Astrocyte of the hippocampus (primary cell): ENCODE measurements at places on chromosomes 7 and 10.
A peak's percentile ranks its signal among the peaks of the same experiment; 100 is the strongest.

GRCh38 chr10:1938317-1938716, 201.0 kb upstream of the ADARB2 start:
- no peak for DNase-seq

DNA sequence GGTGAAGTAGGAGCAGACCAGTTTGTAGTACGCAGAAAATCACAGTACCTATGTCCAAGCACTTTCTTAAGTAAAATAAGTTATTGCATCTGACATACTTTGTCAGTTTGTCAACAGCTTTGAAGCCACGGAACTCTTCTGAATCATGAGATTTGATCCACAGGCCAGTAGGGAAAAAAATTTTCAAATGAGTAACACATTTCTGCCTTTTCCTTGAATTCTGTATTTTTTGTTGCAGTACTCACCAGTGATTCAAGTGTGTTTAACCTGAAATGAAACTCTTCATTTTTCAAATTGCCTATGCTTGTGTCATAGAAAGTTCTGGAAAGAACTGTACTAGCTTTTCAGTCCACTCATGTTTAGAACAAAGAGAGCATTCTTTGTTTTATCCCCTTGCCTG, 337.7 kb downstream of the GATA3 start:
- DNase-seq, result peak; percentile 64

DNA sequence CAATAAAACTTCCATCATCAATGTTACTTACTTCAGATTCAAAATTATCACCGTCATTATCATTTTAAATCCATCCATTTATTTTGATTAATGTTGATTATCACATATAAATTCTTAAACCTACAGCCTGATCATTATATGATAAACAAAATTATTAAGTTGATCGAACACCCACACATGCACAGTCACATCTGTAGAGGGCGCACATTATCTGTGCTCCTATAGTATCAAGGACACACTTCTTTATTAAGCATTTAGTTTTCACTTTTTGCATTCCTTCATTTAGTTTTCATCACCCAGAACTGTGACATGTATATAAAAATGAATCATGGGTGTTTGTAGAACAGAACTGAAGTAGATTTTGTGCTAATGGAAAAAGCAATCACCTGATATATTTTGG, 26.2 kb upstream of the ZNF716 start:
- no peak for DNase-seq

- no peak for DNase-seq
Observed at GRCh38 chr10:46000538-46000937, 28.2 kb downstream of the TIMM23 start.

GRCh38 chr7:26637610-26638009, 226.8 kb downstream of the SKAP2 start:
- DNase-seq, result no peak

DNA sequence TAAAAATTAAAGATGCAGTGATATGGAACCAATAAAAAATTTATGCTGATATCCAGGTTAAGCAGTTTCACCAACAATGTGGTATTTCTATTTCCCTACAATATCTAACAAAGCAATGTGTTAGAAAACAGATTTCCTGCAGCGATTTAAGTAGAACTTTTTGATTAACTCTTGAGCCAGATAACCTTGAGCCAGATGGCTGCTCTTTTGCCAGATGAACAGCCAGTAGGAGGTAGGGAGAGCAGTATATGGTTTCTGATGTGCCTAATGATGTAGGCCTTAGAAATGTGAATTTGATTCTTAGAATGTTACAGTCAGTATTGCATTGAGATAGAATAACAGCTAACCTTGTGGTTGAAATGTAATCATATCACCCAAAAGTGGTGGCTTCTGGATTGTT, 31.1 kb downstream of the STAMBPL1 start:
- DNase-seq, result no peak

- no peak for DNase-seq
Observed at GRCh38 chr7:29500719-29501118, 62.9 kb upstream of the PRR15 start.

GRCh38 chr7:139992353-139993044, 70.3 kb downstream of the PARP12 start:
- no peak for DNase-seq

DNA sequence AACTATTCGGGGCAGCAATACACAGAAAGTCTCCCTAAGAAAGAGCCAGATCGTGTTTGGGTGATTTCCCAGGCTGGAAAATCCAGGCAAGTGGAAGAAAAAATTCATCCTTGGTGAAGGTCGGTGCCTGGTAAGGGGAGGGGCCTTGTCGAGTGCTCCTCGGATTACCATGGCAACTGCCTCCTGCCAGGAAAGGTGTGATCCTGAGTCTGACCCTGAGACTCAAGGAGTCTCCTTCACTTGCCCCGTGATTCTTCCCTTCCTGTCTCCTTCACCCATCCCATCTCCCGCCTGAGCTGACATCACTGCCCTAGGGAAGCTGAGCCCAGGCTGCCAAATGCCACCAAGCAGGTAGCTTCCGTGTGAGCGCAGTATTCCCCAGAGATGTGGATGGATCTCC, 112.2 kb downstream of the MYL10 start:
- no peak for DNase-seq

GRCh38 chr7:27182861-27183681, 2.0 kb downstream of the HOXA11 start:
- DNase-seq, result no peak

- no peak for DNase-seq
Observed at GRCh38 chr7:39656415-39656814, 33.0 kb downstream of the RALA start.

- no peak for DNase-seq
Observed at GRCh38 chr7:47785923-47786556, 162.2 kb downstream of the PKD1L1 start.

DNA sequence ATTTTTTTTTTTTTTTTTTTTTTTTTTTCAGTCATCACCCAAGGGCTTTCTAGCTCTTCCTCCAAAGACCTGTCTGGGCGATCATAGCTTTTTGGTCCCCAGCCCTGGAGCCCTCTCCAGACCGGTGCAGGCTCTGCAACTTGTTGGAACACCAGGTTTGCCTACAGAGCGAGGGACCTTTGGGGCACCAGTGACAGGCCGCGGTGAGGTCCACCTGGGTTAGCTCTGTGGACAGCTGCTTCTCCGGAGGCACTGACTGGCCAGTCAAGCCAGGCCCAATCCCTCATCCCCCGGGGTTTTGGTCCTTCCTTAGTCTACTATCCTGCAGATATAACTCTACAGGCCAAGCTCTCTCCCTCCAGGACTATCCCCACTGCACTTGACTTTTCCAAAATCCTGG, 86.8 kb upstream of the SMNDC1 start:
- DNase-seq, result no peak

- DNase-seq, result no peak
Observed at GRCh38 chr10:71743089-71743838, 23.7 kb upstream of the C10orf105 start.

DNA sequence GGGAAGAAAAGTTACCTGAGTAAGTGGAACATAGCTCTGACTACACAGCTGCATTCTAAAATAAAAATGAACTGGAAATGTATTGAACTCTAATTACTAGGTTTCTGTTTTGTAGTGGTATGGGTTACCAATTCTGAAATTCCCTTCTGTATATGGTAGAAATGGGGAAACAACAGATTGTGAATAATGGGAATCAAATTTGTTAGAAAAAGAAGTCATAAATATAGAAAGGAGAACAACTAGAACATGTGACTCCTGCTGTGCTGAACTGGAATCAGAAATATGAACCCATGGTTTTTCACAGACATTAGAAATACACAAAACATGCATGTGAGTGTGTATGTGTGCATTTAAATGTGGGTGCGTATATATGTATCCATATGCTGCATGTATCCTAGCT, 27.0 kb downstream of the MCMBP start:
- DNase-seq, result no peak

GRCh38 chr10:132434405-132435005, 37.5 kb downstream of the PWWP2B start:
- DNase-seq, result no peak

DNA sequence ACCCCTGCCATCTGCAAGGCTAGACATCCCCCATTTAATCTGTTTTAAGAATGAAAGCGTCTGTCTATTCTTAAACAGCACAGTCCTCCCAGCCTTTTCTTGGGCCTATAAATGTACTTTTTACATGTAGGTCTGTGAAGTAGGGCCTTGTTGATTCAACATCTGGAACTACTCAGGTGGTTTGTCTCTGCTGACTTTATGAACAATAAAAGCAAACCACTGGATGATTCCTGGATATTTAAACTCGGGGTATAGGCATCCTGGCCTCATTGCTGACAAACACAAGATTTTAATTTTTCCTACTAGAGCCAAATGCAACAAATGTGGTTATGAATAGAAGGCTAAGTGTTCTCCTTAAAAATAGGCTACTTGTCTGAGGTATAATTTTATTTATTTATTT, 198.3 kb downstream of the WDR11 start:
- no peak for DNase-seq

GRCh38 chr10:35633006-35633980, 8.8 kb downstream of the FZD8 start:
- no peak for DNase-seq

DNA sequence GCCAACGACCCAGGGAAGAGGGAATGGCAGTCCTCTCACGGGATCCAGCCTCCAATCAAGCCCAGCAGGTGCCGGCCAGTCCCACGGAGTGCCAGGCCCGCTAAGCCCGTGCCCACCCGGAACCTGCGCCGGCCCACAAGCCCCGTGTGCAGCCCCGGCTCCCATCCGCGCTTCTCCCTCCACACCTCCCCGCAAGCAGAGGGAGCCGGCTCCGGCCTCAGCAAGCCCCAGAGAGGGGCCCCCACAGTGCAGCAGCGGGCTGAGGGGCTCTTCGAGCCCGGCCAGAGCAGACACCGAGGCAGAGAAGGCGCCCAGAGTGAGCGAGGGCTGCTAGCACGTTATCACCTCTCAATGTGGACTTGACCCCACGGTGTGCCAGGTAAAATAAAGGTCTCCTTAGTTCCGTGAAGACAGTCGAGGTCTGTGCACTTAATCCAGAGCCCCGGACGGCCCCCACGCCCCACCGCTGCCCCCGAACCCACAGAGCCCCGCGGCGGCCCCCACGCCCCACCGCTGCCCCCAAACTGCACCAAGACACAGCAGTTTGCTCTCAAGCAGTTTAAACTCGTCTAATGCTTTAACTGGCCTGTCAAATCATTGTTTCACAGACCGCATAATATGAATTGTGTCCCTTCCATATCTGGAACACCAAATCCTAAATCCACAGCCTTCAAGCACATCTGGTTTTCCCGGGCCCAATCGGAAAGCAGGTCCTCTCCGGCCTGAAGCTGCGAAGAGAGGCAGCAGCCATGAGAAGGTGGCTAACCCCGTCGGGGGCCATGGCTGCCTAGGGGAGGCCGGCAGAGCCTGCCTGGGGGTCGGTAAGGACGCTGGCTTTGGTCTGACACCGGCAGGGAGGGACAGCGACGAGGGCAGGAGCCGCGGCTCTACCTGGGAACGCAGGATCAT, 307.8 kb downstream of the PTPRN2 start:
- no peak for DNase-seq

DNA sequence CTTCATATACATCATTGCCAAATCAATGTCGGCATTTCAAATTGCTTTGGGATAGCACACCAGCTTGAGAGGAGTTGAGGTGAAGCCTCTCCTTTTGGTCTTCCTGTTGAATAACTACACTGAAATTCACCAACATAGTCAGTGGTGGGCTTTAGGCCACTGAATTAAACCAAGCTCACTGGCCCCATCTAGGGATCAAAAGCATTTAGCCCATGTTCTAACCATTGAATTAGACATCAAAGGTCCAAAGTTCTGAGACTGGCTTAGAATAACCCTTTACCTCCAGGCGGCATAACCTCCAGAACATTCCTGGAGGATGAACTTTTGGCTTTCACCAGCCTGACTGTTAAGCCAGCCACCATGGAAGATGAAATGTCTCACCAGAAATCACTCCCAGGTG, 54.6 kb downstream of the BPGM start:
- peak; percentile 48 for DNase-seq

DNA sequence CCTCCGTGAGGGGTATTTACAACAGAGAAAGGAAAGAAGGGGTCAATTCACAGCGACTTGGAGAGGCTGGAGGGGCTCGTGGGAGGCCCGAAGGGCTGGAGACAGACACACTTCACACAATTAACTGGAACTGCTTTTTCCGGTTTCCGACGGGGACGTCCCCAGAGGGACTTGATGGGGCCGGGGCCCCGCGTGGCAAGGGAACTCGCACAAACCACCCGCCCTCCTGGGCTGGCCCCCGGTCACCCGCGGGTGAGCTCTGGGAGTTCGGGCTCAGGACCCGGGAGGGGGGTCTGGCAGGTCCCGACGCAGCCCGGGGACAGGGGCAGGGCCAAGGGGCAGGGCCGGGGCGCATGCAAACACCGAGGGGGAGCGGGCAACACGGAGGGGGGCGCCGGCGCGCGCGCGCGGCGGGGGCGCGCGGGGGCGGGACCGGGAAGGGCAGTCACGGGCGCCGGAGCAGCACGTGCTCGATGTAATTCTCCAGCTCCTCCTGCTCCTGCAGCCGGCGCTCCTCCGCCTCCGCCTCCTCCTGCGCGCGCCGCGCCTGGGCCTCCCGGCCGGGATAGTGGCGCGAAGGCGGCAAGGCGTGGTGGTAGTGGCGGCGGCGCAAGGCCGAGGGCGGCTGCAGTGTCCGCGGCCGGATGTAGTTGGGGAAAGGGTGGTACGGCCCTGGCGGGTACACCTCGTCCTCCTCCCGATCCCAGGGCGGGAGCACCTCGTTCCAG, 2.7 kb downstream of the VGF start:
- DNase-seq, result peak; percentile 70

GRCh38 chr10:84432891-84433290, 104.5 kb downstream of the CCSER2 start:
- DNase-seq, result peak; percentile 73

DNA sequence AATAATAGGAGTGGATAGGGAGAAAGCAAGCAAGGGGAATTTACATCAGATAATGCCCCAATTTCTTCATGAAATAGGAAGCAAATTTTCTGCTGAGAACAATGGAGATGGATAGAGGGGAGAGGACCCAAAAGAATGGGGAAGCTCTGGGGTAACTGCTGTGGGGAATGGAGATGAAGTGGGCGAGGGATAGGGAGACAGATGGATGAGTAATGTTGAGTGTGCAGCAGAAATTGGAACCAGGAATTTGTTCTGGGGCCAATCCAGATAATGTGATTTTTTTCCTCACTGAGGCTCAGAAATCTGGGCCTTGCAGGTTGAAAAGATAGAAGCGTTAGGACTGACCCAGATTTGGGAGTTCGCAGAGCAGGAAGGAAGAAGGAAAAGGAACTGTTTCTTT, 24.5 kb upstream of the MRC1 start:
- peak; percentile 40 for DNase-seq

GRCh38 chr7:112596981-112597380, 116.2 kb downstream of the LSMEM1 start:
- peak; percentile 26 for DNase-seq

GRCh38 chr7:123096434-123096833, 100.9 kb upstream of the TAS2R16 start:
- DNase-seq, result no peak

DNA sequence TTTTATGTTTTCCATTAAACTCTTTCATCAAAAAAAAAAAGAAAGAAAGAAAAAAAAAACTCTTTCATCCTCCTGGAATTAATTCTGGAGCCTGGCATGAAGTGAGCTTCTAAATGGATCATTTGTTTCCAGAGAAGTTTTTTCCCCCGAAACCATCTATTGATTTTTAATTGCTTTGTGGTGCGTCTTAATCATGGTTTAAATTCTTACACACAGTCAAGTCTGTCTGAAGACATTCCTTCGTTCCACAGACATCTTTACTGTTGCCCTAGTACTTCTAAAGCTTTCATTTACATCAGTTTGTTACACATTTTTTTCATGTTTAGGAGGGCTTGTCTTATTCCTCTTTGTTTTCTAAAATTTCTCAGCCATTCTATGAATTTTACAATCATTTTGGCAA, 493.4 kb upstream of the FOXK1 start:
- no peak for DNase-seq
